ENCODE measurements at places on chromosomes 7 and 10.

DNA sequence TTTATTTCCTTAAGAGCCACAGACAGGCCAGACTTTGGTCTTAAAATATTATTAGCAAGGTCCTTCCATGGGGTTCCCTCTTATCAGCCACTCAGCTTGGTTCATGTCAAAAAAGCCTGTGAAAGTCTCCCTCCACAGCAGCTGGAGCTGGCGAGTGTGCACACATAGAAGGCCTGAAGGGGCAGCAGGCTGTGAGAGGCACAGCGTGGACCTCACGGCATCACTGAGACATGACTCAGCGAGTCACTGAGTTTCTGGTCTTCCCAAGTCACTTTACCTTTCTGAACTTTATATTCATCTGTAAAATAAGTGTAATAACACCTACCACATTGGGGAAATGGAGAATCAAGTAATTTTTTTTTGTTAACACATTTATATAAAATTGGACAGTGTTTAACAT is 8.7 kb downstream of the TAF3 start:
- no peak for DNase-seq

- no peak for DNase-seq
Observed at GRCh38 chr10:17122052-17122451, 7.6 kb downstream of the CUBN start.

DNA sequence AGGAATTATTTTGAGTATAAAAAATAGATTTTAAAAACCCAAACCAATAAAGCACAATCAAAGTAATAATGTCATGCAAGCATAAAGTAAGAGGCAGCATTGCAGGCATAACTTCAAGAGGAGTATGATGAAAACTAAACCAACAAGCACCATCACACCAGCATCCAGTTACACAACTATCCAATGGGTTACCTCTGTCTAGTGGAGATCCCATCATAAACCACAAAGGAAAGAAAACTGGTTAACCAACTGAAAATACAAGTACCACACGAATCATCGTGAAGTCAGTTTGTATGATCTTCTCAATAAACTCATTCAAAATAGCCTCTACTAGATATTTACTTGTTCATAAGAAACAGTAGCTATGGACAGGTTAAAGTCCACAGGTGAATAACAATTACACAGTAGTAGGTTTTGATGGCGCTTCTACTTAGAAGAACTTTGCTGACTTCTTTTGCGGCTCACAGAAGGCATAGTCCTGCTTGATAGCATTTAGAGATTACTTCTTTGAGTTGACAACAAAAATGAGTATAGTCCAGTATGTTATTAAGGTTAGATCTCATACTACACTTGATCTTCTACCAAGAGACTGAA is 116.6 kb downstream of the MICU1 start:
- DNase-seq, result no peak

DNA sequence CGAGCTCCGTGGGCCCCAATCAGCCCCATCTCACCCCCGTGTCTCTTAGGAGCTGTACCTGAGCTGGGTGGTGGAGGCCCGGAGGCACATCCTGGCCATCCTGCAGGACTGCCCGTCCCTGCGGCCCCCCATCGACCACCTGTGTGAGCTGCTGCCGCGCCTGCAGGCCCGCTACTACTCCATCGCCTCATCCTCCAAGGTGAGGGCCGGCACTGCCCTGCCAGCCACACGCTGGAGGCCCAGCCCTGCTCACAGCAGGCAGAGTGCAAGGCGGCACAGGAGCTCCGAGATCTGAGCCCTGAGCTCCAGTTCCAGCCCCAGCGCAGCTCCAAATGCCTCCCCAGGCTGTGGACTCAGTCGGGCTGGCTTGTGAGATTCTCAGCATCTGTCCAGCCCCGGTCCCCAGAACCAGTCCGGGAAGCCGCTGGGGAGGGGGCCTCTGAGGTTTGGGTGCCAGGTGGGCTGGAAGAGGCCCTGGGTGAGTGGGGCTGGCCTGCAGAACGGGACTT is 9.3 kb downstream of the TMEM120A start:
- no peak for DNase-seq

- DNase-seq, result no peak
Observed at GRCh38 chr10:21326594-21327288, 198.7 kb downstream of the SKIDA1 start.

- DNase-seq, result no peak
Observed at GRCh38 chr10:45505311-45505710, 131.3 kb downstream of the ALOX5 start.

DNA sequence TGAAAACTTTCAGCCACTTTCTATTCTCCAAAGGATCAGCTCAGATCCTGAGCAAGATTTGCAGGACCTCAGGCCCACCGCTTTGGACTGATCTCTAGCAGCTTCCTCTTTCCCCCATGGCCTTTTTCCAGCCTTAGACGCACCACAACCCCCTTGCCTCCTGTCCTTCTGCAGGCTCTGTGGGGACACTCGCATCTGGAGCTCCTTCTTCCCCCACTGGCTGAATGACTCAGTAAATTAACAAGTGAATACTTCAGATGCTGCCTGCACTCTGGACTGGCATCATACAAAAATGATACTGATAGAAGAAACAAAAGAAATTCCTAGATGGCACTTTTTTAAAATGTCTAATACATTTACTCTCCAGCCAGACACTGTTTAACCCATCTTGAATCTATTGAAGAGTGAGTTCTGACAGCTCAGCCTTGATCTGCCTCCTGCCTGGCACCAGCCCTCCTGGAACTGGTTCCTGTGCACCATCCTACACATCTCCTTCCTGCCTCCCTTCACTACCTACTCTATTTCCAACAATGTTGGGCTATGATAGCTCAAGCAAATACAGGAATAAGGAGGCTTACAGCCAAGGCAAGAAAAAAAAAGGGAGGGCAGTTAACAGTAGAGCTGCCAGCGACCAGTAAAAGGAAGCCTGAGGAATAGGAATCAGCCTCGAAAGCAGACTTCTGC is 3.3 kb downstream of the FRMPD2 start:
- no peak for DNase-seq

GRCh38 chr10:128180843-128181242 is 54.6 kb upstream of the MKI67 start:
- peak; percentile 11 for DNase-seq

DNA sequence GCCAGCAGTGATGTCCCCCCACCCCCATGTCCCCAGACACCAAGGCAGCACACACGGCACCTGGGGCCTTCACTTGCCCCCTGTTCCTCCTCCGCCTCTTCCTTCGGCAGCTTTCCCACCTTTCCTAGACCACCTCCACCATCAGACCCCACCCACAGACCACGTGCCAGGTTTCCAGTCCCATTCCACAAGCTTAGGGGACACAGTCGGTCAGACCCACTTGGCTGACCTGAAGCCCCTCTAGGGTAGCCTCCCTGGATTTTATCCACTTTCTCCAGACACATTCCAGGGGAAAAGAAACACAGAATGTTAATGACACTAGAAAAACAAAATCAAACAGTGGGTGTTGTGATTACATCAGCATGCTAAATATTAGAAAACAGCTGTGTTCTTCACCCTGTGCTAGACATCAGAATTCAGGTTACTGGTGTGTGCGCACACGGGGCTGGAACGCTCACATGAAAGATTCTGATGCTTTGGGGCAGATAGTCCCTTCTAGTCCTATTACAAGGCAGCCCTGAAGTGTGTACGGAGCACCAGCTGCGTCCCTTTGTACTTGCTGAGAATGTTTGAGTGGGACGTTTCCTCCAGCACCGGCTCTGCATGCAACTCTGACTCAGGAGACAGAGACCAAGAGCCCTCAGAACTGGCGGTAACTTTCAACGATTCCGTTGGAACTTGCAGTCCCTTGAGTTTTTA is 75.5 kb upstream of the PPP2R2D start:
- no peak for DNase-seq

- DNase-seq, result no peak
Observed at GRCh38 chr10:89255793-89256192, 4.2 kb upstream of the LIPA start.

GRCh38 chr10:129741280-129741977 is 222.6 kb downstream of the EBF3 start:
- no peak for DNase-seq

Data from activated T-cell treated with anti-CD3 and anti-CD28 coated beads for 4 hours (primary cell).